ENCODE measurements at places on chromosomes 12 and 14.

DNA sequence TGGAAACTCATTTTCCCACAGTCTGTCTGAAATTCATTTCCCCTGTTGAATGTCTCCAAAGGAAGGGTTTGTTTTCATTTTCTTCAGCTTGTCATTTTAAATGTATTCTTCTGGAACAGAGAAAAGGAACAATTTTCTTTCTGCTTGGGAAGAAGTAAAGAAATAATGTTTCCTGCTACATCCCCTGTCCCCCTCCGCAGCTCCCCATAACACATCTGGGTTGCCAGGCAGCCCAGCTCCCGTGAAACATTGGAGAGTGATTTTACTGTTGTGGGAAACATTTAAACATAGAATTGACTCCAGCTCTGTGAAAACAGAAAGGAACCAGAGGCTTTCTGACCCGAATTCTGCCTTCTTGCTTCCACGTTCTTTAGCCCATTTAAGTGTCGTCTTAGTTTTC lies 159.5 kb downstream of the TMEM132C start:
- no peak for DNase-seq

- DNase-seq = no peak
Observed at GRCh38 chr14:76984787-76985375, 43.6 kb downstream of the IRF2BPL start.

- no peak for DNase-seq
Observed at GRCh38 chr12:39380090-39380489, 62.8 kb downstream of the KIF21A start.

DNA sequence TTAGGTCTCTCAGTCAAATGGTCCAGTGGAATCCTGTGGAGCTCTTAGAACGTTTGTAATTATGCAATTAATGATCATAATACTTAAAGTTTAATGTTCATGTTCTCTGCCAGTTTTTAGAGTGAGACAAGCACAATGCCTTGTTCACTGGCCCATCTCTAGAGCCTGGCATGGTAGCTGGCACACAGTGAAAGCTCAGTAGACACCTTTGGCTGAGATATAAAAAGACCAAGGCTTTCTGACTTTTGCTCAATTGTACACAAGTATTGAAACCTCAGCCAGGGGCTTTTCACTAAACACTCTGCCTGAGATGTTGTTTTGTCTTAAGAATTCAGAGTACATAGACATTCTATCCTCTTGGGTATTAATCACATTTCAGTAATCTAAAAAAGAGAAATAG lies 241.8 kb upstream of the ATP2B1 start:
- DNase-seq = no peak

DNA sequence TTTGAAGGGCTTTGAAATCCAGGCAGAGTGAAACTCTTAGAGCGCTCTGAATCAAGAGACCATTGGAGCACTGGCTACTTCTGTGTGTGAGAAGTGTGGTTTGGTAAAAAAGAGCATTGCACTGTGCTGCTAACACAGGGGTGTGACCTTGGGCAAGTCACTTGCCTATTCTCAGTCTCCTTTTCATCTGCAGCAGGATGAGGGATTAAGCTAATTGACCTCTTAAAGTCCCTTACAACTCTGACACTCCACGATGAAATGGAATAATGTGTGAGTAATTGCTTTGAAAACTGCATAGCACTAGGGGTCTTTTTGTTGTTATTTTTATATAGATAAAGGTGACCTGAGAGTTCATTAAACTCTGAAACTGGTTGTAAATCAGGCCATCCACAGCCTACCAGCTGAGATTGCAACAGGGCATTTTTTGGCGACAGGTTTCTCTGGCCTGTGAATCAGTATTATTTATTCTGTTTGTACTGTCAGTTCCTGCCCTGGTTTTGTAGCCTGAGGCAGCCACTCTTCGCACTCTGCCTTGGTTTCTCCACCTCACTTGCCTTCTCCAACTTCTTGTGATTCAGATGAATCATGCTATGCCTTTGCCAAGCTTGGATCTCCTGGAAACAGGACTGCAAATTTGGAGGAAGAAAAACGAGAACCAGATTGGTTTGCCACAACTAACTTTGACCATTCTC lies 159.9 kb upstream of the PARP11 start:
- no peak for DNase-seq

DNA sequence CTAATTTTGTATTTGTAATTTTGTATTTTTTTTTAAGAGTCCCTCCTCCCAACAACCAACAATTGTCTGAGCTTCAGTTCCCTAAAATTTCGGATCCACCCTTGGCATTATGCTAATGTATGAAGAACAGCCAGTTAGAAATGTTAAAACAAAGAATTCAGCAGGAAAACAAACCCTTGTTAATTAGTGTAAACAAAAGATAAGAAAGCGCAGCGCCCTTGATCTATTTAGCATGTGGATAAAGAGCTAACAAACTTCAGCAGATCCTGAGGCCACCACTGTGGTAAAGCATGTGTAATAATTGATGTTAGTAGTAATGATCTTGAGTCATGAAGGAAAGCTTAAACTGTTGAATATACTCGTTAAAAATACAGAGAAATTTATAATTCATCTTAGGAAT lies 199.8 kb downstream of the TMX1 start:
- DNase-seq = no peak

GRCh38 chr12:45966486-45966885 lies 23.9 kb downstream of the SCAF11 start:
- no peak for DNase-seq

- DNase-seq = no peak
Observed at GRCh38 chr14:84704601-84705000, 825.3 kb upstream of the FLRT2 start.

DNA sequence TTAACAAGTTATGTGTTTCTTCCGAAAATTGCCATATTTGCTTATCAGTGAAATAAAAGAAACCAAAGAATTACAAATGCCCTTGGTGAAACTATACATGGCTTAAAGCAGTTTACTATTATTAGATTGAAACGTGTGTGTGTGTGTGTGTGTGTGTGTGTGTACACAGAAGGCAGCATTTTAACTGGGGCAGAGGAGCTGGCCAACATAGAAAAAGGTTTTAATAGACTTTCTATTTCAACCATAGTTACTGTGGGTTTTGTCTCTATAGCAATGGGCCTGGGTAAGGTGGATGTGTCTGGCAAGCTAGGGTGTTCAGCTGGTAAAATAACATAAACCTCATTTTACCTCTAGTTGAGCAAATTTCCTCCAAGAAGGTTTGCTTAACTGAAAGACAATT lies 6.5 kb downstream of the PRICKLE1 start:
- no peak for DNase-seq

DNA sequence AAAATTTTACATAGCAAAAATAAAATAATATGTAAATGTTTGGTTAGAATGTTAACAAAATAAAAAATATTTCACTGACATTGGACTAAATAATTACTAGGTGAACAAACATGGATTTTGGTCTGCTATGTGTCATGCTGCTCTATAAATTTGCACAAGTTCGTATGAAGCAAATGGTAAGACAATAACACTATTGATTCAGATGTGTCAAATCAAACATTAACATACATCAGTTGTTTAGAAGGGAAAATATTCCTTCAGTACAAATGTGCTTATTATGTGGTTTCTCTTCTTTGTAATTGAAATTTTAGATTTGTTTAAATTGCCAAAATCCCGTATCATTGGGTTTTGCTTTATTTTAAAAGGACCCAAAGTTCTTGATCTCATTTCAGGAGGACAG lies 46.9 kb downstream of the PAWR start:
- DNase-seq = no peak

- DNase-seq = no peak
Observed at GRCh38 chr12:1277905-1278304, 286.9 kb downstream of the ERC1 start.

DNA sequence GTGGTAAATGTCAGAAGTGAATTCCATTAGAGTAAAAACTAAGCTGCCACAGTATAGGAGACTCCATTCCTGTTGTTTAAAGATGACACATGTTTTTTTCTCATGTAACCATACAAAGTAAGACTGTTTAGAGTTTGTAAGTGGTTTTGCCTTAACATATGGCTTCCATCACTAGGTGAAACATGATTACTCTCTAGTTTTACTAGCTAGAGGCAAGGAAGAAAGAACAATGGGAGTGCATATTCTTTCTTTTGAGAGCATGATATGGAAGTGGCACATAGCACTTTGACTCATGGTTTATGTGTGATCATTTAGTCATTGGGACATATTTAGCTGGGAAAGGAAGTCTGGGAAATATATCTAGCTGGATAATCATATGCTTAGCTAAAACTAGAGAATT lies 7.7 kb downstream of the ATF7IP start:
- DNase-seq = no peak

DNA sequence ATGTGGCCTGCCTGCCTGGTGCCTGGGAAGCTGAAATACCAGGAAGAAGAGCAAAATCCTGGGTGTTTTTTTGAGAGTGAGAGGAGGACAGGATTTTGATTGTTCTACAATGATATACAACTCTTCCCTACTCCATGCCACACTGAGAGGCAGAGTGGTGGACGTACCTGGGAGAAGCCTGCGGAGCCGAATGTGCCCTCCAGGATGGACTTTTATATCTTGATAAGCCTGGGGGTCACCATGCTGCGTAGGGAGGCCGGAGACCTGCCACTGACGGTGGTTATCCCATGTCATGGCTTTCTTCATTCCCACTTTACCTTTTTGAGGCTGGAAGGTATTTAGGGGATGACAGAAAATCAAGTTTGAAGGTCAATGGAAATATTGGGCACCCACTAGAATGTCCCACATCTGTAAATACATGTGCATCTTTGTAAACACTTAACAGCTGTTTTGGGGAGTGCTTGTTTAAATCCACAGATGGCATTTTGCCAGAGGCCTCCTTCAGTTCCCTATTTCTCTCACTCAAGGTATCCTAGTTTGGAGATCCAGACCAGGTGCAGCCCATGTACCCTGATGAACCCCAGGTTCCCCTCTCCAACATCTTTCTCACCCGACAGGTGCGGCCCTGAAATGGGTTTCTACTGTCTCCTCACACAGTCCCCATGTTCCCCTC lies 1.1 kb upstream of the GLT1D1 start:
- DNase-seq = no peak

GRCh38 chr12:87441511-87441910 lies 587.7 kb downstream of the C12orf50 start:
- DNase-seq = no peak

- no peak for DNase-seq
Observed at GRCh38 chr12:52892974-52893373, 11.9 kb downstream of the KRT8 start.

GRCh38 chr12:108342985-108343384 lies 3.9 kb upstream of the CMKLR1 start:
- no peak for DNase-seq

GRCh38 chr14:39576258-39576657 lies 144.0 kb upstream of the FBXO33 start:
- DNase-seq = no peak

DNA sequence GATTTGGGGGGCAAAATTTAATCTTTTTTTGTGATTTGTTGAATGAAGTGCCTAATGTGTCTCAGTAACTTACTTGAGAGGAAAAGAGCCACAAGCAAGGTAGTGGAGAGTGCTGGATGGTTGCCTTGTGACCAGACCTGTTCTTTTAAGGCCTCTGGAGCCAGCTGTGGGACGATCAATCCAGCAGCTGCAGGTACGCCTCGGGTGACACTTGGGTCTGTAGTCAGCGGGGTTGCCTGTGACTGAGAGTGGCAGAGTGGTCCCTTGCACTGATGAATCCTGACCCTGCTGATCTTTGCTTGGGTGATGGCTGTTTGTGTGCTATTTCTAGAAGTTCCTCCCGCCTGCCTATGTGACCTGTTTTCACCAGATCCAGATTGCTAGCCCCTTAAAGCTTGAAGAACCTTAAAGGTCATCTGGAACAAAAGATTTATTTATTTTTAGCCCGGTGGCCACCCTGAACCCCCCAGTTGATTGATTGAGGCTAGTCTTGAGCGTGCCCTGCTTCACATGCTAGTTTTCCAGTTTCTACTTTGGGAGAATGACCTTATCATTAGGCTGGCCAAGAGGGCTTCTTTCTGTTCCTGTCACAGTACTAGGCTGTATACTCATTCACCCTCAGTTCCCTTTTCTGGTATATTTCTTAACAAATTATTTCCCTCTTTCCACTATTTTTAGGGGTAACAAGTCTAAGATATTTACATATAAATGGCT lies 23.2 kb downstream of the PRKCH start:
- no peak for DNase-seq

- no peak for DNase-seq
Observed at GRCh38 chr12:53378222-53378621, 1.8 kb upstream of the SP1 start.

DNA sequence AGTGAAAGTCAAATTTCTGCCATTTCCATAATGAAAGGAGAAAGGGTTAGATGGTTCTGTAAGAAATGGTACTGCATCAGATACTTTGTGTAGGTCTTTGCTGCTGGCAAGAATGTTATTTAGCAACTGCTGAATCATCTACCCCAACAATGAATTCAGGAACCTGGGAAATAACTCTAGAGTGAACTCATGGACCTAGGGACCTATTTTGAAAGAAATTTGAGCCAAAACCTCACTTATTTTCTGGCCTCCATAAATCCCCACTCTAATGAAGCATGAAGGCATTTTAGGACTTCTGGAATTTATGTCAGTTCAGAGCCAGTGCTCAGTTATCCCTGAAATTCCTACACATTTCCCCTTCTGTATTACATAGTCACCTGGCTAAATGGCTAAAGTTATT lies 50.9 kb upstream of the CPNE8 start:
- no peak for DNase-seq

GRCh38 chr12:103905730-103906349 lies 24.4 kb upstream of the HSP90B1 start:
- no peak for DNase-seq

DNA sequence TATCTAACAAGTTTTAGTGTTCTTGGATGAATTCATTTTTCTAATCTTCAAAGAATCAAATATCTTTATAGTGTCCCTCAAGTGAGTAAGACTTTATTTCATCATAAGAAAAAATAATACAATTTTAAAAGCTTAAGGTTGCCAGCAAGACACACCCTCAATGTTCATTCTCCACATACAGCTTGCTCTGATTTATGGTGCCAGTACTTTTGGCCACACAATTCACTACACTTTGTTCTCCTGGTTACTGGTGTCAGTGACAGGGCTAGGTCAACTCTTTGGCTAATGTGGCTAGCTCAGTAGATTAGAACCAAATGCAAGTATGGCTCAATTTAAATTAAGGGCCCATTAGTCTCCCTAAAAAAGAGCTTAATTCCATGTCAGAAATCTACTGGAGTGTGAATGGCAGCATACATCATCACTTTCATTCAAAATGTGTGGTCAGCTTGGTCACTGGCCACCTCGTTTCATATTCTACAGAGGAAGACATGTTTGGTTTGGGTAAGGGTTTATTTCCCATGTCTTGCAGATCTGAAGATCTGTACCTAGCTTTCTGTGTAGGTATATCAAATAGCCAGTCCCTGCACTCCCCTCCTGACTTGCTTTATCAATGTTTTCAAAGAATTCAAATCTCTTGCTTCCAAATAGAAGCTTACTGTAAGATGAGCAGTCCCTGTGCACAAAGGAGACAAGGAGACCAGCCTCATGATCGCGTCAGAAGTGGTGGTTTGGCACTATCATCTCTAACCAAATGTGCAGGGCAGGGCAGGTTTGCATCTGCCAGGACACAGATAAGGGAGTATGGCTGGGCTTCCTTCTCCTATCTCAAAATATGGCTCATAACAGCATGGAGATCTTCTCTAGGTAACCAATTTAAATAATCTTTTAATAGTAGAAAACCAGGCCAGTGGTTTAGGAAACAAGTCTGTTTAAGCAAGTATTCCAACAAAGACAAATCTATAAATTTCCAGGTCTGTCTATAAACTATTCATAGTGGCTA lies 31.3 kb downstream of the HECTD4 start:
- no peak for DNase-seq

GRCh38 chr12:4720637-4720995 lies 416 bp downstream of the GALNT8 start:
- DNase-seq = no peak

Measured in NCI-H187 (cell line).